Left renal pelvis (tissue), 4 donors: ENCODE measurements at places on chromosomes 4 and X.

DNA sequence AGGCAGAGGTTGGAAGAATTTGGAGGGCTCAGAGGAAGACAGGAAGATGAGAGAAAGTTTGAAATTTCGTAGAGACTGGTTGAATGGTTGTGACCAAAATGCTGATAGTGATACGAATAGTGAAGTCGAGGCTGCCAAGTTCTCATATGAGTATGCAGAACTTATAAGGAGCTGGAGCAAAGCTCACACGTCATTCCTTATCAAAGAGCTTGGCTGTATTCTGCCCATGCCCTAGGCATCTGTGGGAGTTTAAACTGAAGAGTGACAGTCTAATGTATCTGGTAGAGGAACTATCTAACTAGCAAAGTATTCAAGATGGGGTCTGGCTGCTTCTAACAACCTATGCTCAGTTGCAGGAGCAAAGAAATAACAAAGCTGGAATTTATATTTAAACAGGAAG lies 102.1 kb downstream of the PCDH18 start:
- DNase-seq = no peak

- no peak for DNase-seq
Observed at GRCh38 chr4:26583538-26583864, 383 bp upstream of the TBC1D19 start.

GRCh38 chrX:36344301-36344700 lies 424.8 kb downstream of the CFAP47 start:
- DNase-seq = no peak

- no peak for DNase-seq
Observed at GRCh38 chr4:163395758-163396157, 52.1 kb downstream of the NPY5R start.
